GM20000 (cell line): ENCODE measurements at places on chromosomes 1 and 21.

- DNase-seq = no peak
These were observed 59.5 kb downstream of the ACBD3 start for GRCh38 chr1:226126824-226127569.

DNA sequence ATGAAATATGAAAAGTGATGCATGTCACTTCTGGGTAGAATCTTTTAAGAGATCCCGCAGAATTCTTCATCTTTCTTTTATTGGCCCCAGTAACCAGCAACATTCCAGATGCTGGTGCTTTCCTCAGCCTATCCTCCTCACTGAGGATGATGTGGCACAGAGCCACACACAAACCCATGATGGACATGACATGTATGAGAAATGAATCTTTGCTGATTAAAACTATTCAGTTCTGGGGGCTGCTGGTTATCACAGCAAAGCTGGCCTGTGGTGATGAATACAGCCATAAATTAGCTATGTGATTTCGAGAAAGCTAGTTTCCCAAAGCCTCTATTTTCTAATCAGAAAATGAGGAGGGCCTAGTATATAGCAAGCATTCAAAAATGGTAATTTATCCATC, 8.3 kb upstream of the ERICH3 start:
- no peak for DNase-seq

GRCh38 chr1:21024918-21025317, 151.8 kb downstream of the EIF4G3 start:
- no peak for DNase-seq

- DNase-seq = peak; percentile 82
These were observed 655 bp downstream of the USF1 start for GRCh38 chr1:161044908-161045735.

DNA sequence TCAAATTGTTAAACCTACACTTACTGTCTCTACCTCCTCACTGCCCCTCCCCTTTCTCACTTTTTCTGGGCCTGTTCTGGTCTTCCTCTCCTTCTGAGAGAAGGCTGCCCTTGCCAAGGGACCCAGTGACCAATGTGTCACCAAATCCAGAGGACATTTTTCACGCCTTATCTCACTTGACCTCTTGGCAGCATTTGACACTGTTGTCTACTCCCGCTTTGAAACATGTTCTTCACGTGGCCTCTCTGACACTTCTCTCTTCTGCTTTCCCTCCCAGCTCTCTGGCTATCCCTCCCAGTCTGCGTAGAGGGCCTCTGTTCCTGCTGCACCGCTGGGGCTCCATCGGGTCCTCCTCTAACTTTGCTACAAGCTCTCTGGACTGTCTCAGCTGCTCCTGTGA, 25.3 kb downstream of the KCNQ4 start:
- DNase-seq = no peak

DNA sequence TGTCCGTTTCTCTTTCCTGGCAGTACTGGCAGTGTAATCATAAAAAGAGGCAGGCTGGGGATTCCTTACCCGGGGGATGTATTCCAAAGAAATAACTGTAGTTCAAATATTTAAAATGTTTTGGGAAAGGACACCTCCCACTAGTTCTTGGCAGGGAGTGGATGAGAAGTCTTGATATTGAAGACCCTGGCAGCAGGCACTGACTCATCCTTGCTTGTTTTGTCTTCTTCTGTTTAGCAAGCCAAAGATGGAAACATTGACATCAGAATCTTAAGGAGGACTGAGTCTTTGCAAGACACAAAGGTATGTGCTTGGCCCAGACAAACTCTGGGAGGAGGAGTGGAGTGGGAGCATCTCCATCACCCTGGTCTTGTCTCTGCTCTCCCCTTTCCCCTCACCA, 639 bp downstream of the IL20 start:
- DNase-seq = no peak

DNA sequence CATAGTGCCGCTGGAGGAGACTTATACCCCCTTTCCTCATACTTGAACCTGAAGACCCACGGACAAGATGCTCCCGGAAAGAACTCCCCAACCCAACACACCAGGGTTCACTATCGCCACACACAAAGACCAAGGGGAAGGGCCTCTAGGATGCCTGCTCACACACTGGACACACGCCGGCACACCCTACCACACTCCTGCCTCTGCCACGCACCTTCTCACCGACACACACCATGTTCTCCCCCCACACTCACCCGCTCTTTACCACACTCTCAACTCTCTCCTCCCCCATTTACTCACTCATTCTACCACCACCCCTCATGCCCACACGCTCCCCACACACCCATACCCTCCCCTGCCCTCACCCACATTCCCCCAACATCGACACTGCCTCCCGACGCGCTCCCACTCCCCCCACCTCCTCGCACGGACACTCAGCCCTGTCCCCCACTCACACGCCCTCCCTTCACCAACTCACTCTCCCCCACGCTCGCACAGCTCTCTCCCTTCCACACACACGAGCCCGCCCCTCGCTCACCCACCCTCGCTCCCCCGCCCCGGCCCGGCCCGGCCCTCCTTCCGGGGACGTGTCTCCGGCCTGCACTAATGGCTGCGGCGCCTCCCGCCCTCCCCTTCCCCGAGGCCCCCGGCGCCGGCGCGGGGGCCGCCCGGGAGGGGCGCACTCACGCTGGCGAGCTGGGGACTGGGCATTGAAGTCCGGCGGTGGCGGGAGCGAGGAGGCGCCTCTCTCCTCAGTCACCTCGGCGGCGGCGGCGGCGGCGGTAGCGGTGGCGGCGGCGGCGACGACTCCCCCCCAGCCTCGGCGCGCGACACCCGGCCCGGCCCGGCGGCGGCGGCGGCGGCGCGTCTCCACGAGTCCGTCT, 626 bp downstream of the PTP4A2 start:
- peak; percentile 72 for DNase-seq

- DNase-seq = no peak
These were observed 183.3 kb downstream of the IGSF21 start for GRCh38 chr1:18290740-18291412.

- DNase-seq = no peak
These were observed 73.8 kb downstream of the NTPCR start for GRCh38 chr1:233024199-233024598.

GRCh38 chr1:89986020-89986419, 8.9 kb upstream of the ZNF326 start:
- no peak for DNase-seq

- no peak for DNase-seq
These were observed 66.5 kb downstream of the RYR2 start for GRCh38 chr1:237108297-237109040.

- peak; percentile 41 for DNase-seq
These were observed 15.1 kb downstream of the NRDC start for GRCh38 chr1:51863384-51863783.

- no peak for DNase-seq
These were observed 62.2 kb downstream of the GORAB start for GRCh38 chr1:170594066-170594626.

DNA sequence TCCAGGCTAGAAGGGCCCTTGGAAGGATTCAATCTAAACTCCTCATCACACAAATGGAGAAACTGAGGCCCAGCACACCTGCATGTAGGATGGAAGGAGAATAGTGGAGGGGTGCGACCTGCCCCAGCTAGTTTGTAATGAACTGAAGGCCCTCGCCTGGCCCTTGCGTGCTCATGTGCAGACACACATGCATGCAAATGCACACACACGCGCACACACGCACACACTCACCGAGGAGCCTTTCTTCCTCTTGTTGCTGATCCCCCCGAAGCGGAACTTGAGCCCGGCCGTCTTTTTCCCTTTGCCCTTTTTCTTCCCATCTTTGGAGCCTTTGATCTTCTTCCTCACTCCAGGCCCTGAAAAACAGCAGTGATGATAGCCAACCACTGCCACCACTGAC, 27.9 kb downstream of the CHD5 start:
- DNase-seq = no peak

DNA sequence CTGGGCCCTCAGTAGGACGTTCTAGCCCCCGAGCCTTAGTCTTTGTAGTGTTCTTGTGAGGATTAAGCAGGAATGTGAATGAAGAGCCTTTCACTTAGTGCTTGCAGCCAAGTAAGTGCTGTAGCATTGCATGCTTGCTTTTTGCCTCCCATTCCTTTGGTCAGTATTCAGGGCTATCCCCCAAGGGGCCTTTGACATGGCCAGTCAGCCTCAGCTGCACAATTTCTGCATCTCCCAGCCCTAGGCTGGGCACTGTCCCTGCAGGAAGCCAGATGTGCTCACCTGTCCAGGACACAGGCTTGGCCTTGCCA, 30.5 kb downstream of the SOX13 start:
- no peak for DNase-seq

GRCh38 chr21:33300701-33301631, 23.8 kb upstream of the IFNAR1 start:
- no peak for DNase-seq

- DNase-seq = no peak
These were observed 1.9 kb downstream of the ETNK2 start for GRCh38 chr1:204149635-204150565.

- DNase-seq = no peak
These were observed 21.3 kb downstream of the TOR1AIP2 start for GRCh38 chr1:179856296-179856695.

DNA sequence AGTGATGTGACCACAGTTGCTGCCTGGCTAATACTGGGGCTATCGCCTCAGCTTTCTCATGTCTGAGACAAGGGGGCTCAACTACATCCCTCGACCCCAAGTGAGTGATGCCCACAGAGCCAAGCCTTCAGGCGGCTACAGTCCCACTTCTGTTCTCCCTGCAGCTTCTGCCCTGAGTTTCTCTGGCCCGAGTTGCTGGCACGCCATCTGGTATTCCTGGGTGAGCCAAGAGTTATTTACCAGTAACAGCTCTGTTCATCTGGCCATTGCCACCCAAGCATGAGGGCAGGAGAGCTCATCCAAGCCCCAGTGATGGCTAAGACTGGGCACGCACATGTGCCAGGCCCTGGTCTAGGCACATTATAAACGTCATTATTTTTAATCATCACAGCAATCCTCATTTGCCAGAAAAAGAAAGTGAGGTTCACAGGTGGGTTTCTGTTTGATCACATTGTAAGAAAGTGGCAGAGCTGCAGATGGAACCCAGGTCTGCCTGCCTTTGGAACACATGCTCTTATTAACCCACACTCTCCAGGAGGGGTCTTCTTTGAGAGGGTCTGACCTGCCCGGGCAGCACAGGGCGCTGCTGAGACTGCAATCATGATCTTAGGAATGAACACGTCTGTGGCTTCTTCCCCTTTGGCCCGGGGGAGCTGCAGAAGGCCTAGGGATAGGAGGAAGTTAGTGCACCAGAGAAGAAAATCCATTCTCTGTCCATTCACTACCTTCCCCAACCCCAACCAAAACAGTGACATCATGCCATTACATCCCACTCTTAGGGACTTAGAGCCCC, 27.5 kb downstream of the KCND3 start:
- no peak for DNase-seq

- DNase-seq = peak; percentile 86
These were observed 52.4 kb downstream of the CHD5 start for GRCh38 chr1:6127587-6128163.

DNA sequence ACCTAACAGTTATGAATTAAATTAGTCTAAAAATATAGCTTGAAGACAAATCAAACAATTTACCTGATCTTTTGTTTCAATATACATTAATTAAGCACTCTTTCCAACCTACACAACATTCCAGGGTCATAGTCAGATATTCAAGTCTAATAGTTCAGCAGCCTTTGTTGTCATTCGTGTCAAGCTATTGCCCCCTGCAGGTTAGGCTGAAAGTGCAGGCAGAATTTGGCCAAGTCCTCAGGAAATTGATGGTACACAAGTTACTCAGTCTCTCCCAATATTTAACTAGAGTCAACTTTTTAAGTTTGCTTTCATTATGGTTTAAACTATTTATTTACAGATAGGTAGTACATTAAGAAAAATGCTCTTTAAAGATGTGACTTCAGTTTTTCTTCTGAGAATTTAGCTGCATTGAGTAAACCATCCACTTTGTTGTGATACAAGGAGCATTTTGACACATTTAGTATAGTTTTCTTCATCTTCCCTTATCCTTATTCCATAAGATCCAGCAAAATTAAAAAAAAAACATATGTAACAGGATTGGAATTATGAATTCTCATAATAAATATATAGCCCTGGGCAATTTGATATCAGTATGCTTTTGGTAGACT, 130.3 kb upstream of the DPYD start:
- peak; percentile 72 for DNase-seq

GRCh38 chr1:46547481-46548383, 3.7 kb downstream of the KNCN start:
- peak; percentile 66 for DNase-seq

DNA sequence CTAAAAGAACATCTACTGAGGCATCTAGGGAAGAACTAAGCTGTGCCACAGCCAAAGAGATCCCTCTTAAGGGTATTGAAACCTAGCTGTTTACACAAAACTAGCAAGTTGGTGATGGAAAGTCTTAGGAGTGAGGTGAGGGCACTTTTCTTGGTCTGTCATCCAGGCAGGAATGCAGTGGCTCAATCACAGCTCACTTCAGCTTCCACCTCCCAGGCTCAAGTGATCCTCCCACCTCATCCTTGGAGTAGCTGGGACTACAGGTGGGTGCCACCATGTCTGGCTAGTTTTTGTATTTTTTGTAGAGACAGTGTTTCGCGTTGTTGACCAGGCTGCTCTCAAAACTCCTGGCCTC, 2.4 kb downstream of the PLEKHO1 start:
- no peak for DNase-seq

GRCh38 chr1:107776900-107777663, 187.9 kb downstream of the VAV3 start:
- DNase-seq = peak; percentile 48

GRCh38 chr1:99697580-99697979, 51.7 kb downstream of the PALMD start:
- no peak for DNase-seq

- DNase-seq = peak; percentile 47
These were observed 4.2 kb upstream of the CCT8 start for GRCh38 chr21:29077651-29078090.

GRCh38 chr1:65279070-65279779, 30.1 kb upstream of the DNAJC6 start:
- no peak for DNase-seq

DNA sequence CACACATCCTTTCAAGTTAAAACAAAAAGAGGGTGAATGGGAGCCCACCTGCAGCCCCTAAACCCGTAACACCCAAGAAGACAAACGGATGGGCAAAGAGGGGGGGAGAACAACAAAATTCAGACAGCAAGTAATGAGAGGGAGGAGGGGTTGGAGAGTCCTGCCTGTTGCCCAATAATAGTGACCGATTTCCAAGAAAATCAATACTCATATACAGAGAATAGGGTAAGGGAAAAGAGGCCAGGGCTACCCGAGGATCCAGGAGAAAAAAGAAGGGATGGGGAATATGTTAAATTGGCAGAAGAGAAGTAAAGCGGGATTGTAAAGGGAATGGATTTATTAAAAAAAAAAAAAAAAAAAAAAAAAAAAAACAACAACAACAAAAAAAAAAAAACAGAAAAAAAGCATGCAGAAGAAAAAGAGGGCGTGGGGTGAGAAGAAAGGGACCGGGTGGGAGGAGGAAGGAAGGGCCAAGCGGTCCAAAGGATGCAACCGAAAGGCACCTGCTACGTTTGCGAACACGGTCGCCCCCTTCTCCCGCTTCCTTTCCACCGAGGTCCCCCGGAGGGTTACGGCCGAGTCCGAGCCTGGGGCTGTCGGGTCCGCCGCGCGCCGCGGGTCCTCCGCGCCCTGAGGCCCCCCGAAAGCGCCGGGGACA, 930 bp downstream of the SLC30A10 start:
- no peak for DNase-seq

GRCh38 chr1:165476776-165477175, 31.9 kb upstream of the RXRG start:
- DNase-seq = no peak

- no peak for DNase-seq
These were observed 314.8 kb upstream of the CXADR start for GRCh38 chr21:17197996-17198395.
